ENCODE measurements at places on chromosomes 12 and 14. TPM values are rescaled to one million over a fixed set of nuclear protein-coding genes. Genes with fewer than 3 reads are reported as not detected.

Gene DNAJC22
- total RNA-seq = not detected

Gene ASIC1
- not detected for total RNA-seq

Gene TNFRSF1A
- total RNA-seq = 217 TPM

DNA sequence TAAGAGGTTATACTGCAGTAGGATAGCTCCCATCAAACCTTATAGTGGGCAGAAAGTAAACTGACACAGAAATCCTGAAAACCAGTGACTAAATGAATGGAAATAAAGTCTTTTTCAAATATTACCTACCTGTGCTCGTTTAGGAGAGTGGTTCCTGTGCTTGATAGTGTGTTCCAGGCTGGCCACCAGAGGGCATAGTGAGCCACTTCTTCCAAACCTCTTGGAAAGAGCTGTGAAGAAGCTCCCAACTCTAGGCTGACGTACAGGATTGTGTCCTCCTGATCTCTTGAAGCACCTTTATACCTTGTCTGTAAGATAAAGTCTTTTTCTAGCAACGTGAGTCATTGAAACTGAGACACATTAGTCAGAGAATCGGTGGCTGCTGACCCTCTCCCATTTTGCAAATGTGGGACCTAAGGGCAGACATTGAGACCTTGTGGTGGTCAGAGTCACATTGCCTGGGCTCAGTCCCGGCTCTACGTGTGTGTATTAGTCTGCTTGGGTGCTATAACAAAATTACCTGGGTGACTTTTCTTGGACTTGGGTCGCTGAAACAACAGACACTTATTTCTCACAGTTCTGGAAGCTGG lies 17.6 kb downstream of the TDP1 start:
- no peak for DNase-seq

DNA sequence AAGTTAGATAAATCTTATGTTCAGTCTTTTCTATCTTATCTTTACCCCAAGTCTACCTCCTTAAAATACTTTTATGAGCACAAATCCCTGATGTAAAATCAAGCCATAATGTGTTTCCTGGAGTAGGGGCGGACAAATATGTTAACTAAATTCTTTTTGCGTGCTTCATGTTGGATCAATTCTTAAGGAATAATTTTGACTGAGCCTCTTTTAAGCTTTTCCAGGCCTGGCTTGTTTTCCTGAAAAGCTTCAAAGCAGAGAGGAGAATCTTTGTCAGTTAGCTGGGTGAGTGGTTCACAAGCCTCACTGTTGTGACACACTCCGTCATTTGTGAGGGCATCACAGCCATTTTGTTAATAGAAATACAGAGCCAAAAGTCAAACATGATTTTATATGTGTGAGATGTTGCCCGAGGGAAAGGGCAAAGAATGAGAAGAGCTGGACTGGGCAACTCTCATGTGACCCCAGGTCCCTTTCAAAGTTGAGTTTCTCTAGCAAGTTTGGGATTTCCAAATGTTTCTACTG lies 468.9 kb downstream of the RGS6 start:
- no peak for DNase-seq

DNA sequence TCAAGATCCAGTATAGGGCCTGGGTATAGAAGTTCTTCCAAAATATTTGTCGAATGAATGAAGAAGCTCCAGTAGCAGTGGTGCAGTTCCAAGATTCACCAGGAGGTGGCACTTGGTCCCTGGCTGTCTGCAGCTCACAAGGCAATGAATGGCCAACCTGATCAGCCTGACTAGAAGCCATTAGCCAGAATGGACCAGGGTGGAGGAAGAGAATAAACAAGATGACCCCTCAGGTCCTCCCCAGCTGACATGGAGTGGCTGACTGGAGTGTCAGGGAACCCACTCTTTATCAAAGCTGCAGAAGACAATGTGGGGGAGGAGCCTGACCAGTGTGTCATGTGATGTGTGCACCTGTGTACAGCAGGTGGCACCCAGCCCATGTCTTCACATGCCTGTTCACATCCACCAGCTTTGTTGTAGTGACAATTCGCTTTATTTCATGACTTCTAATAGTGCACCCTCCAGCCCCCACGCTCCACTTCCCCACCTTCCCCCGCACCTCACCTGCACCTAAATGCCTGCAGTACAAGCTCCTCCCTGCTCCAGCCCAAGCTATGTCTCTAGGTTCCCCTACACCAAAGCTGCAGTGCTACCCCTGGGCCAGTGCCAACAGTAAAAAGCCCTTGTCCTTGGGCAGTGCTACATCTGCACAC lies 3.0 kb downstream of the LTBP2 start:
- DNase-seq = peak; percentile 90

- DNase-seq = no peak
Measured at GRCh38 chr12:6377667-6377994, 2.3 kb upstream of the SCNN1A start.

DNA sequence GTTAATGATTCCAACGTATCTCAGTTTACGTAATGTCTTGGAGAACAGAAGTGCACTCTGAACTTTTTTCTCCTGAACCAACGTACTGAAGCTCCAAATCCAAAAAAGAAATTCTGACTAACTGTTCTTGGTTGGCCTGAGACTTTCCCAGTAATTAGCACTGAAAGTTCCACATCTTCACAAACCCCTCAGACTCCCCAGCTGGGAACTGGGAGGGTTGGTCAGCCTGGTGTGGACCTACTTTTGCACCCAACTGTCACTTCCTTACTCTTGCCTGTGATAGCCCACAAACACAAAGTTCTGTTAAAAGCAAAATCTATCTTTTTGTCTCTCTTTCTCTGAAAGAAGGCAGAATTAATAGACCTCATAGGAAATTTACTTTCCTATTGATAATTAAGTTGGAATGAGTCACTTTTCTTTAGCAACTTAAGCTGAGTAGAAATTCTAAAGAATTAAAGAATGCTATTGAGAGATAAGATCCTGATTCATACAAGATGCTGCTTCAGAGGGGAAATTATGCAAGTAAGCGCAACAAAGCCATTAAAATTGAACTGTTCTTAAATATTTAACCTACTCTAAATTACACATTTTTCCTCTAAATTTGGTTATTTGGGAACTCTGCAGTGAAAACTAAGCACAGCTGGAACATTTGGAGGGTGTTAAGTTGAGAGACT lies 155.0 kb downstream of the EPS8 start:
- DNase-seq = no peak
